Smooth muscle cell of the pulmonary artery (primary cell): ENCODE measurements at places on chromosomes 13 and 19. TPM values are rescaled to one million over a fixed set of nuclear protein-coding genes. Genes with fewer than 3 reads are reported as not detected.

Gene KASH5
- not detected in 2 replicates for total RNA-seq

Gene HIPK4
- 0.13 and 0.17 TPM in 2 replicates for total RNA-seq

Gene PLIN5
- total RNA-seq: not detected in 2 replicates

Gene KCNRG
- total RNA-seq: 5.1 TPM in 2 replicates

Gene CDKN2D
- 9.8 and 11.6 TPM in 2 replicates for total RNA-seq

Gene PSG11
- total RNA-seq: not detected in 2 replicates

Gene LYL1
- 0.91 and 1.3 TPM in 2 replicates for total RNA-seq

Gene PPP1R13L
- total RNA-seq: 13.9 and 25.5 TPM in 2 replicates

Gene ACP7
- 0.13 and 11.4 TPM in 2 replicates for total RNA-seq

Gene LIM2
- total RNA-seq: not detected in 2 replicates

Gene MTUS2
- total RNA-seq: 0.10 and 0.13 TPM in 2 replicates

Gene PAK4
- 7.7 and 13.7 TPM in 2 replicates for total RNA-seq

Gene KLK1
- total RNA-seq: not detected in 2 replicates

Gene POSTN
- total RNA-seq: 686 and 1,499 TPM in 2 replicates

Gene ZNF560
- 0.33 and 1.1 TPM in 2 replicates for total RNA-seq
